ENCODE measurements at places on chromosomes 16 and 17. TPM values are rescaled to one million over a fixed set of nuclear protein-coding genes. Genes with fewer than 3 reads are reported as not detected.

TMC7 gene
- total RNA-seq: 3.1 TPM

TBC1D3B gene
- not detected for total RNA-seq

SLC7A5 gene
- total RNA-seq: 3.1 TPM

SLX1A gene
- total RNA-seq: 11.0 TPM

CTRL gene
- 1.0 TPM for total RNA-seq

NSRP1 gene
- 7.8 TPM for total RNA-seq

LRRC36 gene
- total RNA-seq: not detected

All from skeletal muscle tissue (tissue), 5 donors.